Activated naive CD8-positive, alpha-beta T cell treated with anti-CD3 and anti-CD28 coated beads, Interleukin-2, amount 10 ng/mL, durations not matched to agents 7 days and 5 days (primary cell): ENCODE measurements at places on chromosomes 7 and 10. TPM values are rescaled to one million over a fixed set of nuclear protein-coding genes. Genes with fewer than 3 reads are reported as not detected.

DNA sequence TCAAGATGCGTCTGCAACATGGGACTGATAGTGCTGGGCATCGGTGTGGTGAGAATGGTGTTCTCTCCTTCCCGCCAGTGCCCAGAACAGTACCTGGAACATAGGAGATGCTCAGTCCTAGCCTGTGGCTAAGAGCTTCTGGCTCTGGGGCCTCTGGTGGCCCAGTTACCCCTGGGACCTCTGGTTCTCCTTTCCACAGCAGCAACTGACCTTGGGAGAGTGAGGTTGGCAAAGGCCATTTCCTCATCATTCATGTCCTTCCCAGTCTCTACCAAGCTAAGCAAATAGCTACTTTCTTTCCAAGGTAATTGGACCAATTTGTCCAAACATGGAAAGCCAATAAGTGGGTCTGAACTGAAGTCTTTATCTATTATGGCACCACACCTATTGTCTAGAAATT lies 11.6 kb upstream of the GOLGA7B start:
- DNase-seq = no peak

DNA sequence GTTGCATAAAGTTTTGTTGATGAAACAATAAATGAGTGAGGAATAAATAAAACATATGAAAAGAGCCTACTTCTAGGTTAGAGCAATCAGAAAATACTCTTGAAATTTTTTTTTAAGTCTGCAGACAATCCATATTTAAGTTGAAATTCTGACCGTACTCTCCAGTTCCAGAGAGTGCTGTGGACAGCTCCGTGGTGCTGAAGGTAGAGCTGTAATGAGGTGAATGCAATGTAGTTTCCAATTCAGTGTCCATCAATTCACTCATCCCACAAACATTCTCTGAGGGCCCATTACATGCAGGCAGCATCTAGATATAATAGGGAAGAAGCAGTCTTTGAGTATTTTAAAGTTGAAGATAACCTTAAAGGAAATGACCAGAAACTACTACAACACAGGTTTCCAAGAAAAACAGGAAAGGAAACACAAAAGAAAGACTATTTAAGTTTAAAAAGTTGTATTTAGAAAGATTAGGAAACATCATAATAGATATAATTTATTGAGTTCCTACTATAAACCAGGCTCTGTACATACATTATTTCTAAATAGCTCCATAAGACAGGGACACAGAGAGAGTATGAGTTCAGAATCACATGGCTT lies 44.0 kb upstream of the CRTAC1 start:
- DNase-seq = no peak

DNA sequence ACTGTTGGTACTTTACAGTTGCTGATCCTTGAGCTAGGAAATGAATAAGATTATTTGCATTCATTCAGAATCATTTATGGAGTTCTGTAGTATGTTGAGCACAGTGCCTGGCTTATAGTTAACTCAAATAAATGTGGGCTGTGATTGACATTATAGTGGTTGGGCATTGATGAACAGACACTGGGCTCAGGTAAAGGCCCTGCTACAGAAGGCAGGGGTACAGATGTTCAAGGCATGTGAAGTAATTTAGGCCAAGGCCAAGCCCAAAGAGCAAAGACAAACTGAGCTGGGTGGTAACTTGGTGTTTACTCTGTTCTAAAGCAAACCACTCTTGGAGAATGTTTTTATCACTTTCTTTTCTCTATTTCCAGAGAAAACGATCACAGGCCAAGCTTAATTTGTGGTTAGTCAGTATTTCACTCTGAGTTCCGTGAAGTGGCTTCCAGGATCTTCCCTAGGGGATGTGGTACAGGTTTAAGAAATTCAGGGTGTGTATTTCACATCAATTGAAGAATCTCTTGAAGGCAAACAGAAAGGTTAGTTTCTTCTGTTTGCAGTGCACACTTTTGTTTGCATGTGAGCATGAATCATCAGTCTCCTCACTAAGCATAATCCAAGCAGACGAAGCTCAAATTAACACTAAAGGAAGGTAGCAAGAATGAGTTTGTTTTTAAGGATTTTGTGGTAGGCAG lies 113.9 kb upstream of the PRR15 start:
- no peak for DNase-seq

GRCh38 chr7:2760098-2760889 lies 72.3 kb downstream of the AMZ1 start:
- DNase-seq = no peak

- no peak for DNase-seq
Measured at GRCh38 chr7:158525648-158526484, 61.8 kb downstream of the PTPRN2 start.

DNA sequence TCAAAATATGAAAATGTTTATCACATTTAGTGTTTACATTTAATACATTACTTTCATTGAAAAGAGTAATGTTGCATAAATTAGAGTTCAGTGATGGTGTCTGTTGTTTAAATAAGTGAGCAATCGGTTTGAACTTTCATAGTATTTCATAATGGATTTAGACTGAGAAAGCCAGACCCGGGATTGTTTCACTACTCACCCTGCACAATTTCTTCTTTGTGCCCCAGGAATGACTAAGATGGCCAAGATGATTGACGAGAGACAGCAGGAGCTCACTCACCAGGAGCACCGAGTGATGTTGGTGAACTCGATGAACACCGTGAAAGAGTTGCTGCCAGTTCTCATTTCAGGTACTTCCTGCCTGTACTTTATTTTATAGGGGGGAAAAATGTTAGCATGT lies 74.6 kb downstream of the VCL start:
- DNase-seq = no peak

DNA sequence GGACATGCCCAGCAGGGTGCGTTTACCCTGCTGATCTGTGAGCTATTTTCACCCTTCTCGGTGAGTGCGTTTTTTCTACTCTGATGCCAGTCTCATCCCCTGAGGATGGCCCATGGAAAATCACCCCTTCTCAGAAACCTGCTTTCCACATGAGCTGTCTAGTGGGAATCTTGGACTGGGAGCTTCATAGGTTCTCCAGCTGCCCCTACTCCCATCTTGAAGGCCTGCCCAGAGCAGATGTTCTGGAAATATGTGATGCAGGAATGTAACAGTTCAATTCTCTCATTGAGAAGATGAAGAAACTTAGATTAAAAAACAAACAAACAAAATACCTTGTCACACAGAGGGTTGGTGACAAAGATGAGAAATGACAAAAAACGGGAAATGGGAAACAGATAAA lies 146.9 kb upstream of the RAB11FIP2 start:
- no peak for DNase-seq

GRCh38 chr10:83272666-83273434 lies 866.5 kb upstream of the GHITM start:
- no peak for DNase-seq

GRCh38 chr10:58773944-58774343 lies 261.3 kb downstream of the BICC1 start:
- no peak for DNase-seq

GRCh38 chr7:27149842-27150567 lies 2.4 kb downstream of the HOXA3 start:
- no peak for DNase-seq

DNA sequence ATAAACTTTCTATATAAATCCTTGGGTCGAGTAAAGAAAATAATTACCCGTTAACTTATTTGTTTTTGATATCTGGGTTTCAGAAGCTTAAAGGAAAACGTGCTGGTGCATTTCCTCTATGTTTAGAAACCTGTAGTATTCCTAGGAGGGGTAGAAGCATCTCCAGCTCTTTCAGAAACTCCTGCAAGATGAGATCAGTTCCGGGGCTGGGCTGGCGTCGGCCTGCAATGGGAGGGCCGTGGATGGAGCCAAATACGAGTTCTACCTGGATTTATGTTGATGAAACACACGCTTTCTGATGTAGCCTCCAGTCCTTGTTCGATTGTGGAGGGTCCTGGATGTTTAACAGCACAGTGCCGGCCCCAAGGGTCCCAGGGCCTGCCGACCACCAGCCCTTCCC lies 35.8 kb upstream of the DIP2C start:
- DNase-seq = no peak

- DNase-seq = no peak
Measured at GRCh38 chr10:63537536-63537935, 16.3 kb downstream of the REEP3 start.

PNLIPRP2 gene
- not detected for total RNA-seq

RALA gene
- total RNA-seq = 32.4 TPM

CREB3L2 gene
- 20.6 TPM for total RNA-seq

ASZ1 gene
- total RNA-seq = not detected

C7orf57 gene
- 0.14 TPM for total RNA-seq
